ENCODE measurements at places on chromosomes 6 and 20. TPM values are rescaled to one million over a fixed set of nuclear protein-coding genes. Genes with fewer than 3 reads are reported as not detected.

The ABHD12 gene
- total RNA-seq: 32.8 TPM

The ZSWIM3 gene
- 5.3 TPM for total RNA-seq

The DDX43 gene
- total RNA-seq: 0.55 TPM

The RSPO4 gene
- total RNA-seq: not detected

The MAP7 gene
- total RNA-seq: 3.8 TPM

The PXDC1 gene
- total RNA-seq: 40.7 TPM

The LY86 gene
- total RNA-seq: not detected

The RARS2 gene
- 58.5 TPM for total RNA-seq

The MAS1 gene
- total RNA-seq: 0.09 TPM

The ZBTB46 gene
- 9.7 TPM for total RNA-seq

The TMEM239 gene
- total RNA-seq: not detected

The HLA-G gene
- total RNA-seq: 0.14 TPM

The LAMA2 gene
- 262 TPM for total RNA-seq
